Stimulated activated CD4-positive, alpha-beta T cell treated with anti-CD3 and anti-CD28 coated beads, Interleukin-15, amount 100 ng/mL, for 1 hour (primary cell): ENCODE measurements at places on chromosomes 3 and 15.

- DNase-seq: no peak
Observed at GRCh38 chr3:105780107-105780506, 88.7 kb downstream of the CBLB start.

DNA sequence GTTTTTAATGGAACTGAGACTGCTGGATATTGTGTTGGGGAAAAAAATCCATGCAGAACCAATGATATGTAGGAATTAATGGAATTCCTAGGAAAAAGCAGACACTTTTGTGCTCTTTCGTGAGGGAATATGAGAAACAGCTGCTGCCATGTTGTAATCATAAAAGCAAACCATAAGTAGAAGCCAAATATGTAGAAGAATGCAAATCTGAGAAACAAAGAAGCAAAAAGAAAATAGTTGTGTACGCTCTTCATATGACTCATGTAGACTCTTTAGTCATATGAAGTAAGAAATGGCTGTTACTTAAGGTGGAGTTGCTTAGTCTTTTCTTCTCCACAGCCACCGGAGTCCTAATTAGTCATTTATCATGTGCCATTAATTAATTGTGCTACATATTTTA lies 298.6 kb upstream of the ZNF717 start:
- no peak for DNase-seq

DNA sequence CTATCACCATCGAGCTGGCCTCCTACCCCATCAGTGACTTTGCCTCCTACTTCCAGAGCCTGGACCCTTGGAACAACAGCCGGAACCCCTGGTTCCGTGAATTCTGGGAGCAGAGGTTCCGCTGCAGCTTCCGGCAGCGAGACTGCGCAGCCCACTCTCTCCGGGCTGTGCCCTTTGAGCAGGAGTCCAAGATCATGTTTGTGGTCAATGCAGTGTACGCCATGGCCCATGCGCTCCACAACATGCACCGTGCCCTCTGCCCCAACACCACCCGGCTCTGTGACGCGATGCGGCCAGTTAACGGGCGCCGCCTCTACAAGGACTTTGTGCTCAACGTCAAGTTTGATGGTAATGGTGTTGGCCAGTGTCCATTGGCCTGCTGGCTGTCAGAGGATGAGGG lies 6.1 kb downstream of the GRM2 start:
- no peak for DNase-seq

DNA sequence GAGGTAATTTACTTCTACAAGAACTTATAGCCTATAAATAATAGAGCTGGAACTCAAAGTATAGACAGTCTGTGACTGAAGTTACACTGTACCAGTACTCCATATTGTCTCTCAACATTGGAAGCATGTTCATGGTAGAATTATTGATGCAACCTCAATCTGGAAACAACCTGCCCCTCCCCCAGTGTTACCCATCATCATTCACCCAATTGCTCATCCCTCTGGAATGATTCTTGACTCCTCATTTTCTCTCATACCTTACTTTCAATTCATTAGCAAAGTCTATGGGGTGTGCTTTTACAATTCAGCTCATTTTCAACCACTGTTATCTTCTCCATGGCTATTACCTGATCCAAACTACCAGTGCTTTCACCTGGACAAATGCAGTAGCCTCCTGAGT lies 151.7 kb downstream of the CPNE4 start:
- DNase-seq: no peak

- no peak for DNase-seq
Observed at GRCh38 chr3:109784852-109785631, 447.7 kb upstream of the DPPA4 start.

- DNase-seq: no peak
Observed at GRCh38 chr15:78605201-78605600, 15.6 kb downstream of the CHRNA3 start.
